Hematopoietic multipotent progenitor cell treated with erythropoietin and hydrocortisone succinate and interleukin-3 and kit ligand, for 17 days (in vitro differentiated cells): ENCODE measurements at places on chromosomes 11 and 22.

- no peak for DNase-seq
Observed at GRCh38 chr11:1926156-1927025, 6.9 kb downstream of the TNNT3 start.

GRCh38 chr22:46737976-46738646, at the start of gene CERK:
Gene CERK, minus strand, starts transcription at chr22:46738252. Its CDS starts 104 bp downstream, at chr22:46738148.
- no peak for DNase-seq

DNA sequence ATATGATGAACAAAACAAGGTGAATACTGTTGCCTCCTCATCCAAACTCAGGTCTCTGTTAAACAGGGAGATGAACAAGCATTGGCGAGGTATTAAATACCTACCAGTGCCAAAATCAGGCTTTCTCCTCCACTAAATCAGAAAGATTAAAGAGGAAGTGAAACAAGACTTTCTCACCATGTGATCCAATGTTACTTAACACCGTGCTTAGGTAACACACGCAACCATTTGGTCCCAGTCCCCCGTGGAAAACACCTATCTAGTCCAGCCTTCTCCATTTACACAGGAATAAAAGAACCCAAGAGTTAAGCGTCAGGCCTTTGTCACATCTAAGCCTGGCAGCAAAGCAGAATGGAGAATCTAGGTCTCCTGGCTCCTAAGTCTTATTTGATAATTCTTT, 34.5 kb downstream of the TENM4 start:
- DNase-seq = no peak

DNA sequence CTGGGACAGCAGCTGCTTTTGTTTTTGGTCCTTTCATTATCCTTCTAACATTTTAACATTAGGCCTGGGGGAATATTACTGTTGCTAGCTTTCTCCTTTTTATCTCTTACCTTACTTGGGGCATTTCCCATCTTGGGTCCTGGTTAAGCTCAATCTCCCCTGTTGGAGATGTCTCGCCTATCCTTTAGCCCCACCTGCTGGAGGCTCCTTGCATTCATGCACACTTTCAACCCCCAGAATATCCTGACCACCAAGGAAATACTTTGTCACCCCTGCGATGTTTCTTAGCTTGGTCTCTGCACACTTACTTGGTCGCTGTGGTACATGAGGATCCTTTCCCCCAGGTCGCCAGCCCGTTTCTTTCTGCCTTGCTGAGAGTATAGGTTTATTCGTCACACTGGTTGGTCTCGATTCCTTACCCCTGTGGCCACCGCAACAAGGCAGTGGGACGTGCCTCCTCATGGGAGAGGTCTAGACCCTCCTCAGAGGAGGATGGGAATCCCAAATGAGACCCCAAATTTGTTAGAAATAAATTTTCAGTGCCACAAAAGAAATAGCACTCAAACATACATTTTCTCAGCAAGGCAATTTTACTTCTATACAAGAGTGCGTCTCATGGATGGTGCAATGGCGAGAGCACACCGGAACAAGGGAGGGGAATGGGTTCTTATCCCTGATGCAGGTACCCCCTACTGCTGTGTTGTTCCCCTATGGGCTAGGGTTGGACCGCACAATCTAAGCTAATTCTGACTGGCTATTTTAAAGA, 5.4 kb upstream of the TXN2 start:
- DNase-seq = peak; percentile 54

GRCh38 chr11:8289492-8289918, 25.8 kb upstream of the LMO1 start:
- DNase-seq = no peak

DNA sequence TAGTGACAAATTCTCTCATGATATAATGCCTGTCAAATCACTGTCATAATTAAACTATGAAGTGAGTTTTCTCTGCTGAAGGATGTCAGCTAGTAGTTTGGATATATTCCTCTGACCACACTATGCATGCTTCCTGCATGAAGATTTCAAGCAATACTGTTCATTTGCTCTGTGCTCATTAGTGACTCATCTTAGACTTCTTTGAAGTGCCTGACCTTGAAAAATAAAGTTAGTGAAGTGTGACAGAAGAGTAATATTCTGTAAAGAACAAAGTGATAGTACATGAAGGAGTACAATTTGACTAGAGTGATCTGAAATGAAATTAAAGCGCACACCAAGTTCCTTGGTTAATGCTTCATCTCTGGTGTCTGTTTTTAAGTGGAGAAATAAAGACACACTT, 629.5 kb upstream of the ANO3 start:
- no peak for DNase-seq

- no peak for DNase-seq
Observed at GRCh38 chr22:25404556-25404927, 159.9 kb upstream of the GRK3 start.
